ENCODE measurements at places on chromosomes 16 and 17.
A peak's percentile ranks its signal among the peaks of the same experiment; 100 is the strongest.

GRCh38 chr16:59699786-59700185, 965.7 kb upstream of the GOT2 start:
- no peak for DNase-seq
- no peaks in the 10 kb centered on the region for H3K27me3 ChIP-seq
- no peaks in the 10 kb centered on the region for H3K36me3 ChIP-seq
- H3K4me1 ChIP-seq = no peaks in the 10 kb centered on the region

- H3K27me3 ChIP-seq = no peaks in the 10 kb centered on the region
- H3K27ac ChIP-seq = no peak overlapping the region
- H3K4me3 ChIP-seq = no peak overlapping the region
These were observed 383.3 kb upstream of the ASIC2 start for GRCh38 chr17:33676444-33676843.

DNA sequence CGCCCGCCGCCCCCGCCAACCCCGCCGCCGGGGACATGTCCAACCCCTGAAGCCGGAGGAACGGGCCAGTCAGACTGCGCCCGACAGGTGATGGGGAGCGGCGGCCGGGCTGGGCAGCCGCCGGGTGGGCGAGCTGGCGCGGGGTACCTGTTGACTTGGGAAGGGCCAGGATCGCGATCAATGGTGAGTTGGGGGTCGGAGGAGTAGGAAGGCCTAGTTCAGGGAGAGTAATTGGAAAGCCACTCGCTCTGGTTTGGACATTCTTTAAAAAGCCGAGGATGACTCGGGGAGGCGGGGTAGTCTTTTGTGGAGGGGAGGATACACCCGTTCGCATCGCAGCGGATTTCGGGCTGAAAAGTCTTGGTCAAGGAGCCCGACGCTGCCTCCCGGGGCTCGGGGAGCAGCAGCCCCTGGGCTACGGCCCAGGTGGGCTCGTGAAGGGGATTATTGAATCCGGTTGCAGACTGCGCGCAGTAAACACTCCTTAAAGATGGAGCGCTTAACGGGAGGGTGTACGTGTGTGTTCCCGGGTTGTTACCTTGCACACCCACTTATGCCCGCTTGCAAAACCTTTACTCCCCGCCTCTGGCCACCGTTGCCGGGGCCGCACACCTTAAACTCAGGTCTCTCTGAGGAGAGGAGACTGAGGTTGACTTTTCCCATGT, 123.8 kb downstream of the GOSR1 start:
- H3K36me3 ChIP-seq = no peaks in the 10 kb centered on the region
- no peaks in the 10 kb centered on the region for H3K27me3 ChIP-seq
- peaks cover 8% of the 10 kb centered on the region for H3K4me1 ChIP-seq
- peak overlapping the region; percentile 41 for H3K27ac ChIP-seq
- peak overlapping the region; percentile 78 for H3K4me3 ChIP-seq

DNA sequence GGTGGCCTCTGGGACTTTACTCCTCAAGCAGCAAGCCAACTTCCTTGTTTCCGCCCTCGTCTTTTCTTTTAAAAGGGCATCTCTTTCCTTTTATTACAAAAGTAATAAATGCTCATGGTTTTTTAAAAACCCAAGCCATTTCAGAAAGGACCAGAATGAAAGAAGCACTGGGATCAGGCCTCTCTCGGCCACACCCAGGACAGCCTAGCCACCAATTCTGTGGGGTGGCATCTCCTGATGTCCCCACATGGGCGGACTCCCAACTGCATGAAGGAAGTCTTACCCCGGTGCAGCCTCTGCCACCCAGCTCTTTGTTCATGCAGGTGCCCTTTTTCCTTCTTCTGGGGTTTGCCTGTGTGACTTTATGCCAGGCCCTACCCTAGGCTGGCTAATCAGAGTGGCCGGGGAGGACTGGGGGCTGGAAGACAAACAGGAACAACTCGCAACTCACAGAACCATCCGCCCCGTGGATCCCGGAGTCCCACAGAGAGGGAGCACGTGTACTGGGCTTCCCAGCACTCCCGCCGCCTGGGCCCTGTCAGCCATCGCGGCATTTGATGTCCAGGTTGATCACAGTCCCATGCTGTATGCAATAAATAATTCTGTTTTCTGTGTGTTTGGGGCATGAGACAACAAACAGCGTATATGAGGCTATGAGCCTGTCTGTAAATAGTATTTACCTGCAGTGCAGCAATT, 2.6 kb upstream of the RASD1 start:
- no peak for DNase-seq
- no peak overlapping the region for H3K4me3 ChIP-seq
- no peaks in the 10 kb centered on the region for H3K36me3 ChIP-seq
- no peak overlapping the region for H3K27ac ChIP-seq
- peaks cover 67% of the 10 kb centered on the region for H3K27me3 ChIP-seq

DNA sequence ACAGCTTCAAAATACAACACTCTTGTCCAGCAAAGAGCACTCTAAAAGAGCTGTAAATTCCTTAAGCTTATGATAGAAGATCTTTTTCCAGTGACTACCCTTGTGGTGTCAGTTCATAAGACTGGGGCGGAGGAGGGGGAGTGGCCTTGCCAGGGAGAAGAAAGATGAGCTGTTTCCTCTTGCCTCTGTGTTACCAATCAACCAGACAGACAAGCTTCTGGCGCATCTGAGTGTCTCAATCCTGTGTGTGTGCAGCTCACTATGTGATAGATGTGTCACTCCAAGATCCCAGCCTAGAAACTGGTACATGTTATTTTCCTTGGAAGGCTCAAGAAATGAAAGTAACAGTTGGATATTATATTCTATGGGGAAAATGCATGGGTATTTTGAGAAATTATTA, 167.4 kb upstream of the CACNG3 start:
- H3K4me3 ChIP-seq = no peak overlapping the region
- no peak overlapping the region for H3K27ac ChIP-seq
- H3K27me3 ChIP-seq = no peaks in the 10 kb centered on the region
- DNase-seq = no peak
- no peaks in the 10 kb centered on the region for H3K4me1 ChIP-seq
- no peaks in the 10 kb centered on the region for H3K36me3 ChIP-seq

GRCh38 chr17:76566988-76567431, 18.6 kb downstream of the ST6GALNAC2 start:
- no peak for DNase-seq
- peaks cover 24% of the 10 kb centered on the region for H3K4me1 ChIP-seq
- no peak overlapping the region for H3K4me3 ChIP-seq
- peaks cover 10% of the 10 kb centered on the region for H3K36me3 ChIP-seq
- H3K27ac ChIP-seq = no peak overlapping the region

DNA sequence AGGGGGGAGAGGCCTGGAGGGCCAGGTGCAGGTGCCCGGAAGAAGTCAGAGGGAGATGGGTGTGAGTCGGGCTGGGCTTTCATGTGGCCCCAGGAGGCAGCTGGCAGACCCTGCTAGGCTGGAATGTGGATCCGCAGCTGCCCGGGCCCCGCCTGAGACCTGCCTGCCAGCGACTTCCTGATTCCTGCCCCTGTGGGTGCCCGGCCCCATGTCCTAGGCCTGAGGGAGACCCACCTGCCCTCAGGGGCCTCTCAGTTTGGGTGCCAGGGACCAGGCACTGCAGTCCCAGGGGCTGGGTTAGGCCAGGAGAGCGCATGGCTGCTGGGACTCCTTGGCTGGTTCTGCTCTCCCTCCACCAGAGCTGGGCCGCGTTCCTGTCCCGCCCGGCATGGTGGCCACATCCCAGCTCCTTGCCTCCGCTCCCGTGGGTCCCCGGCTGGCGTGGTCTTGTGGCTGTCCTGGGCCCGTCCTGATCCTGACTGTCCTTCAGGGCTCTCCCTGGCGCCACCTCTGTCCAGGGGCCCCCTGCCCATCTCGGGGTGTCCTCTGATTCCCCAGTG, 22.1 kb upstream of the SPNS2 start:
- H3K4me1 ChIP-seq = peaks cover 13% of the 10 kb centered on the region
- no peaks in the 10 kb centered on the region for H3K27me3 ChIP-seq
- no peaks in the 10 kb centered on the region for H3K36me3 ChIP-seq
- H3K4me3 ChIP-seq = no peak overlapping the region
- H3K27ac ChIP-seq = no peak overlapping the region
- no peak for DNase-seq

DNA sequence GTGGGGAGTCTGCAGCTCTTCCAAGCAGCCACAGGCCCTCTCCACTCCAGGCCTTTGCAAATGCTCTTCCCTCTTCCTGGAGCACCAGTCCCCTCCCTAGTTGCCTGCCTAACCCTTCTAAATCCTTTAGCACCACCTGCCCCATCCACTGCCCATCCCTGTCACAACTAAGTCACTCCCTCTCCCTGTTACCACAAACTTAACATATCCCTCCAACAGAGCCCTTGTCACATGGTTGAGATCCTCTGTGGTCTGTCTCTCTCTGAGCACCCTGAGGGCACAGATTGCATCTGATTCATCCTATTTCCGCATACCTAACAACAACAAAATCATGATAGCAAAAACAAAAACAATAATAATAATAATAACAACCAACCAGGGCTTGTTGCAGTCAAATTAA, 11.0 kb upstream of the BEAN1 start:
- no peaks in the 10 kb centered on the region for H3K36me3 ChIP-seq
- no peaks in the 10 kb centered on the region for H3K27me3 ChIP-seq
- peaks cover 11% of the 10 kb centered on the region for H3K4me1 ChIP-seq
- no peak overlapping the region for H3K27ac ChIP-seq

- no peaks in the 10 kb centered on the region for H3K4me1 ChIP-seq
- no peak for DNase-seq
- H3K4me3 ChIP-seq = no peak overlapping the region
- H3K36me3 ChIP-seq = no peaks in the 10 kb centered on the region
- no peak overlapping the region for H3K27ac ChIP-seq
These were observed 130.0 kb downstream of the CYB561 start for GRCh38 chr17:63316100-63316499.

GRCh38 chr16:57826706-57827625, 24.7 kb upstream of the KIFC3 start:
- H3K27ac ChIP-seq = no peak overlapping the region
- peaks cover 10% of the 10 kb centered on the region for H3K4me1 ChIP-seq
- no peaks in the 10 kb centered on the region for H3K27me3 ChIP-seq
- DNase-seq = no peak
- H3K36me3 ChIP-seq = no peaks in the 10 kb centered on the region
- no peak overlapping the region for H3K4me3 ChIP-seq

- no peak for DNase-seq
- peaks cover 20% of the 10 kb centered on the region for H3K4me1 ChIP-seq
These were observed 1.2 kb upstream of the MIF4GD start for GRCh38 chr17:75271955-75272847.

DNA sequence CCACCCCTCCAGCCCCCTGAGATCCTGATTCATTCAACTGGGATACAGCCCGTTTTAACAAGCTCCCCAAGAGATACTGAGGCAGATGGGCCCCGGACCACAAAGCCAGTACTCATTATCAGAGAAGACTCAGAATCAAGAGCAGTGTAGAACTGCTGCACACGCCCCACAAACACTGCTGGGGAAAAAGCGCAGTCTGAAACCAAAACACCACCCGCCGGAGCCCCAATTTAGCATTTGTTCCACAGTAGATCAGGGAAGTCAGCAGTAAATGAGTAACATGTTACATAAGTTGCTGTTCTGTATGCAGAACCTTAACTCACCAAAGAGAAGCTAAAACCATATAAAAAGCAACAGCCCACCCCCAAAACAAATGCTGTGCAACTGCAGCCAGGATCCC, 123.6 kb downstream of the CDYL2 start:
- H3K36me3 ChIP-seq = no peaks in the 10 kb centered on the region
- no peak overlapping the region for H3K4me3 ChIP-seq
- H3K27me3 ChIP-seq = no peaks in the 10 kb centered on the region
- no peak for DNase-seq

GRCh38 chr17:41002814-41003213, 3.1 kb upstream of the KRTAP3-2 start:
- peak overlapping the region; percentile 6 for H3K27ac ChIP-seq
- peaks cover 9% of the 10 kb centered on the region for H3K4me1 ChIP-seq
- no peak for DNase-seq
- no peak overlapping the region for H3K4me3 ChIP-seq
- no peaks in the 10 kb centered on the region for H3K27me3 ChIP-seq
- H3K36me3 ChIP-seq = no peaks in the 10 kb centered on the region

DNA sequence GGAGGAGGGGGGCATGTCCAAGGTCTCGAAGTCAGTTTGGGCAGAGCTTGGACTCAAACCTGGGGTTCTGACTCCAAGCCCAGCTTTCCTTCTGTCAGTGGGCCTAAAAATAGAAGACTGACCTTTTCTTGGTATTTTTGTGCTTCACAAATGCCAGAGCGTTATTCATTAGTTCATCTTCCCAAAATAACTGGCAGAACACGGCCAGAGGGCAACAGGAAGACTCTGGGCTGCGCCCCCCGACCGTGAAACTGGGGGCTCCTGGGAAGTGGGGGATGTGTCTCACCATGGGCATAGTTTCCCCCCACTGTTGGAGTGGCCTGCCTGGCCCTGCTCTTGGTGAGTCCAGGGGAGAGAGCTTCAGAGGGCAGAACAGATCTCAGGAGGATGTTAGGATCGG, 94.0 kb downstream of the SOCS1 start:
- no peak for DNase-seq
- no peak overlapping the region for H3K4me3 ChIP-seq
- H3K4me1 ChIP-seq = no peaks in the 10 kb centered on the region
- no peaks in the 10 kb centered on the region for H3K27me3 ChIP-seq

GRCh38 chr17:64250233-64250835, 12.7 kb downstream of the TEX2 start:
- no peak for DNase-seq
- peaks cover 23% of the 10 kb centered on the region for H3K4me1 ChIP-seq
- H3K27ac ChIP-seq = no peak overlapping the region
- H3K4me3 ChIP-seq = no peak overlapping the region
- H3K36me3 ChIP-seq = peaks cover 3% of the 10 kb centered on the region

GRCh38 chr16:8631373-8631772, 9.9 kb downstream of the METTL22 start:
- no peaks in the 10 kb centered on the region for H3K4me1 ChIP-seq
- H3K36me3 ChIP-seq = peaks cover 51% of the 10 kb centered on the region
- H3K27ac ChIP-seq = no peak overlapping the region
- H3K27me3 ChIP-seq = no peaks in the 10 kb centered on the region
- DNase-seq = no peak

- peaks cover 3% of the 10 kb centered on the region for H3K4me1 ChIP-seq
- no peak for DNase-seq
- no peak overlapping the region for H3K4me3 ChIP-seq
- peaks cover 8% of the 10 kb centered on the region for H3K36me3 ChIP-seq
- H3K27ac ChIP-seq = no peak overlapping the region
These were observed 41.9 kb upstream of the ATP2A3 start for GRCh38 chr17:4006165-4006589.

- H3K4me3 ChIP-seq = peak overlapping the region; percentile 79
- DNase-seq = no peak
- H3K4me1 ChIP-seq = peaks cover 13% of the 10 kb centered on the region
- peaks cover 8% of the 10 kb centered on the region for H3K36me3 ChIP-seq
These were observed 4.1 kb downstream of the KRT10 start for GRCh38 chr17:40818343-40818732.

- H3K4me1 ChIP-seq = peaks cover 31% of the 10 kb centered on the region
- no peak for DNase-seq
- H3K36me3 ChIP-seq = peaks cover 14% of the 10 kb centered on the region
- peak overlapping the region; percentile 99 for H3K4me3 ChIP-seq
- H3K27ac ChIP-seq = peak overlapping the region; percentile 92
These were observed 290 bp downstream of the TOB1 start for GRCh38 chr17:50865868-50866260.

Measured in keratinocyte (primary cell).